ENCODE measurements at places on chromosomes 6 and 20.

- DNase-seq, result no peak
These were observed 96.1 kb upstream of the NXT1 start for GRCh38 chr20:23254505-23254904.

GRCh38 chr6:13395272-13396237 lies 67.2 kb upstream of the TBC1D7 start:
- peak; percentile 84 for DNase-seq

GRCh38 chr6:137793805-137794515 lies 73.1 kb upstream of the TNFAIP3 start:
- no peak for DNase-seq

DNA sequence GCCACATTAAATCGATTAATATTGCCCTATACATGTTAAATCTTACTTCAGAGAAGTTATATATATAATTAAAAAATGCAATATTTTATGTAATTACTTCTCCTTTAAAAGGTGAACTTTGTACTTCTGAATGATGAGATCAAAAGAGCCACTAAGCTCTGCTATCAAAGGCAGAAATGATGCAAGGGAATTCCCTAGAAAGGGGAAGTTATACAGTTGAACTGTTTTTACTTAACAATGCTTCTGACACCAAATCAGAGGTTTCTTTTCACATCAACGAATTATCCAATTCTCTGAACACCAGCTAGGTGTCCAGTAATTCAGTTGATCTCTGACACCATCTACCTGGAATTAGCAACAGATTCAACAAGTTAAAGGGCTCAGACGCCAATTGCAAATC lies 319.9 kb upstream of the TSHZ2 start:
- no peak for DNase-seq

- no peak for DNase-seq
These were observed 560.0 kb upstream of the CDH4 start for GRCh38 chr20:60691966-60692615.

DNA sequence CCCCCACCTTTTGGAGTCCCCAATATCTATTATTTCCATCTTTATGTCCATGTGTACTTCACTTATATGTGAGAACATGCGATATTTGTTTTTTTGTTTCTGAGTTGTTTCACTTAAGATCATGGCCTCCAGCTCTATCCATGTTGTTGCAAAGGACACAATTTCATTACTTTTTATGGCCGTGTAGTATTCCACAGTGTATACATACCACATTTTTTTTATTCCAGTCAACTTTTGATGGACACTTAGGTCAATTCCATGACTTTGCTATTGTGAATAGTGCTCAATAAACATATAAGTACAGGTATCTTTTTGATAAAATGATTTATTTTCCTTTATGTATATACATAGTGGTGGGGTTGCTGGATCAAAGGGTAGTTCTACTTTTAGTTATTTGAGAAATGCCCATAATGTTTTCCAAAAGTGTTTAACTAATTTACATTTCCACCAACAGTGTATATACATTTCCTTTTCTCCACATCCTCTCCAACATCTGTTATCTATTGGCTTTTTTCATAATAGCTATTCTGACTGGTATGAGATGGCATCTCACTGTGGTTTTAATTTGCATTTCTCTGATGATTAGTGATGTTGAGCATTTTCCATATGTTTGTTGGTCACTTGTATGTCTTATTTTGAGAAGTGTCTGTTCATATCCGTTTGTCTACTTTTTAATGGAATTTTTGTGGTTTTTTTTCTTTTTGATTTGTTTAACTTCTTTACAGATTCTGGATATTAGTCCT lies 34.0 kb upstream of the COL10A1 start:
- DNase-seq, result no peak

DNA sequence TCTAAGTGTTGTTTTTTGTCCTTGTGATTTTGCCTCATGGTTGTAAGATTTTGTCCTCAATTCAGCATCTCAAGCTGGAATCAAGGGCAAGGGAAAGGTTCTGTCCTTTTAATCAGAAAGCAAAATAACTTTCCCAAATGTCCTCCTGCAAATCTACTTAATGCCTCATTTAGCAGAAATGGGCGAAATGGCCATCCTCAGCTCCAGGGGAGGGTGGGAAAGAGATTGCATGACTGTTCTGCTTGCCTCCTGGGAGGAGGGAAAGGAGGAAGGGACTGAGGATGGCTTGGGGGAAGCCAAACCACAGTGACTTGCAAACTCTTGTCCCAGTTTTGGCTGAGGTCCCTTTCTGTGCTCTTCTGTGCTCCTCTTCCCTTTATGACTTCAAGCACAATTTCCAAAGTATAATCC lies 43.4 kb downstream of the TNFAIP3 start:
- DNase-seq, result no peak

GRCh38 chr6:130147111-130147510 lies 75.6 kb downstream of the SAMD3 start:
- DNase-seq, result peak; percentile 51

GRCh38 chr6:12585497-12585958 lies 131.0 kb upstream of the PHACTR1 start:
- peak; percentile 57 for DNase-seq

GRCh38 chr6:136527831-136528230 lies 22.4 kb downstream of the MAP7 start:
- DNase-seq, result no peak

All from lung (tissue), 17 donors.